ENCODE measurements at places on chromosomes 11 and 22.

GRCh38 chr11:12433121-12433520 is 55.8 kb downstream of the PARVA start:
- no peak for DNase-seq

DNA sequence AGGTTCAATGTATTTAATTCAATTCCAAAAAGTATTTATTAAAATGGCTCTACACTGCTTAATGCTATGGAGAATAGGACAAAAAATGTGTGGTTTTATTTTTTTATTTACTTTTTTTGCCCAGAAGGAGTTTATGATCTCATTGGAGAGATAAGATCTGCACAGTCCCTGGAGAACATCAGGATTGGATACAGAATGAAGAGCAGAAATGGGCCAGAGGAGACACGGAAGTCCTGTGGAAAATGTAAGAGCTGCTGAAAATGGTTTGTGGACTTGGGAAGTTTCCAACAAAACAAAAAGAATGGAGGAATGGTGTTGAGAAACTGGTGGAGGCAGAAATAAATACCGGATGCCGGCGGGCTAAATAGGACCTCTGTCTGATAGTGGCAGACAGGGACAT is 554.6 kb downstream of the OPCML start:
- no peak for DNase-seq

GRCh38 chr22:45469281-45470073 is 33.2 kb upstream of the FBLN1 start:
- no peak for DNase-seq

GRCh38 chr11:111665777-111666176 is 63.5 kb downstream of the SIK2 start:
- no peak for DNase-seq

- DNase-seq = no peak
These were observed 522.6 kb downstream of the TMEM135 start for GRCh38 chr11:87560352-87560751.

- no peak for DNase-seq
These were observed 502.1 kb downstream of the MN1 start for GRCh38 chr22:27299181-27300085.

Measured in stimulated activated CD8-positive, alpha-beta memory T cell treated with anti-CD3 and anti-CD28 coated beads, Interleukin-4, amount 100 ng/mL, for 48 hours (primary cell).